ENCODE measurements at places on chromosomes 6 and 20.
A peak's percentile ranks its signal among the peaks of the same experiment; 100 is the strongest.

GRCh38 chr20:5056801-5057599 is 55.7 kb upstream of the SLC23A2 start:
- peaks cover 8% of the 10 kb centered on the region for H3K4me1 ChIP-seq
- H3K27me3 ChIP-seq = no peaks in the 10 kb centered on the region
- H3K27ac ChIP-seq = peak overlapping the region; percentile 53
- peak overlapping the region; percentile 1 for H3K4me3 ChIP-seq
- no peaks in the 10 kb centered on the region for H3K36me3 ChIP-seq
- peak; percentile 67 for DNase-seq

DNA sequence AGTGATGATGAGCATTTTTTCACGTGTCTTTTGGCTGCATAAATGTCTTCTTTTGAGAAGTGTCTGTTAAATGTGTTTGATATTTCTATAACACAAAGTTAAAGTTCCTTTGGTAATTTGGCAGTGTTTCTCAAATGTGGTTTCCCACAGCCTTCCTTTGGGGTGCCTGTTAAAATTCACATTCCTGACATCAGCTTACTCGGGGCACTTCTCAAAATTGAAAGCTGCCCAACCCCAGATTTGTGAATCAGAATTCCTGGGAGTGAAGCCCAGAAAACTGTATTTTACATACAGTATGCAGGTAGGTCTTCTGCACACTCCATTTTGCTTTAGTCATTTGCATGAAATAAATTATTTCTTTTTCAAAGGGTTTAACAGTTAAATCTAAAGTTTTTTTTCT is 207.9 kb downstream of the GMPR start:
- no peaks in the 10 kb centered on the region for H3K27me3 ChIP-seq
- no peak for DNase-seq
- no peaks in the 10 kb centered on the region for H3K4me1 ChIP-seq
- H3K36me3 ChIP-seq = no peaks in the 10 kb centered on the region

DNA sequence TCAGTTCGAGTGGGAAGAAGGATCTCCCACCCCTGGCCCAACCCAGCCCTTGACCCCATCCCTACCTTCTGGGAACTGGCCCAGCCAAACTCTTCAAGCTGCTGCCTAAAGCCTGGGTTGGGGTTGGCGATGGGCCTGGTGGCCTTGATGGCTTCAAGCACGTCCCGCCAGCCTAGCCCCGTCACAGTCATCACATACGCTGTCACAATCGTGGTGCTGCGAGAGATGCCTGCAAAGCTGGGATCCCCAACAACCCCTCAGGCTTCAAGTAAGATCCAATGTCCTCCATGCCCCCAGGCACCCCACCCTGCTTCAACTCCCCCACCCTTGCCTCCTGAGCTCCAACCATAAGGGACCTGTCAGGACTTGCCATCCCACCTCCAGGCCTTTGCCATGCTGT is 7.8 kb downstream of the DUSP15 start:
- H3K4me3 ChIP-seq = no peak overlapping the region
- no peak for DNase-seq
- peaks cover 16% of the 10 kb centered on the region for H3K27me3 ChIP-seq
- no peak overlapping the region for H3K27ac ChIP-seq
- peaks cover 26% of the 10 kb centered on the region for H3K4me1 ChIP-seq
- no peaks in the 10 kb centered on the region for H3K36me3 ChIP-seq

- no peaks in the 10 kb centered on the region for H3K4me1 ChIP-seq
- no peaks in the 10 kb centered on the region for H3K27me3 ChIP-seq
- no peak overlapping the region for H3K4me3 ChIP-seq
- DNase-seq = no peak
- no peak overlapping the region for H3K27ac ChIP-seq
These were observed 32.2 kb downstream of the OPRM1 start for GRCh38 chr6:154071236-154071635.

- no peaks in the 10 kb centered on the region for H3K4me1 ChIP-seq
- DNase-seq = no peak
- H3K36me3 ChIP-seq = no peaks in the 10 kb centered on the region
- H3K27me3 ChIP-seq = peaks cover 6% of the 10 kb centered on the region
- H3K4me3 ChIP-seq = no peak overlapping the region
- no peak overlapping the region for H3K27ac ChIP-seq
These were observed 80.8 kb upstream of the STMND1 start for GRCh38 chr6:17020889-17021538.

GRCh38 chr6:50096296-50096695 is 46.6 kb upstream of the DEFB112 start:
- no peak for DNase-seq
- no peaks in the 10 kb centered on the region for H3K4me1 ChIP-seq
- H3K36me3 ChIP-seq = no peaks in the 10 kb centered on the region
- no peak overlapping the region for H3K27ac ChIP-seq
- H3K27me3 ChIP-seq = no peaks in the 10 kb centered on the region

DNA sequence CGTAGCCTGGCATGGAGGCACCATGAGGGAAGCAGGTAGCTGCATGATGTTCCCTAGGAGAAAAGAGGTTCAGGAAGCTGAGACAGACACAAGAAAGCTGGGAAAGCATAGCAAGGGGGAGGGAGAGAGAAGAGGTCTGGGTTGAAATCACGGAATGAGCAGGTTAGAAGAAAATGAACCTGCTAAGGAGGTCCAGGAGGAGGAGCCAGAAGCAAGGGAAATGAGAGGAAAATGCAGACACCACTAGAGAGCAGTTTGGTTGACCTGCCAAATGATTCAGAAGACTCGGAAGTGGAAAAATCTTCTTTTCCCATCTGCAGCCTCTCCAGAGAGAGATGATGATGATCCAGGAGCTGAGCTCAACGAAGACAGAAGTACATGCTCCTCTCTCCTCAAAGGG is 70.9 kb downstream of the VIP start:
- no peak overlapping the region for H3K4me3 ChIP-seq
- no peaks in the 10 kb centered on the region for H3K27me3 ChIP-seq
- H3K4me1 ChIP-seq = no peaks in the 10 kb centered on the region
- H3K36me3 ChIP-seq = no peaks in the 10 kb centered on the region

- no peak overlapping the region for H3K4me3 ChIP-seq
- no peak for DNase-seq
- H3K4me1 ChIP-seq = peaks cover 31% of the 10 kb centered on the region
- H3K27me3 ChIP-seq = no peaks in the 10 kb centered on the region
- H3K36me3 ChIP-seq = peaks cover 43% of the 10 kb centered on the region
- H3K27ac ChIP-seq = no peak overlapping the region
These were observed 37.2 kb upstream of the TAF8 start for GRCh38 chr6:42013134-42013516.

All from B cell (primary cell).